Vagina (tissue), 2 donors: ENCODE measurements at places on chromosomes 5 and 9.

- no peak for DNase-seq
These were observed 193.9 kb upstream of the MRPS30 start for GRCh38 chr5:44614845-44615244.

DNA sequence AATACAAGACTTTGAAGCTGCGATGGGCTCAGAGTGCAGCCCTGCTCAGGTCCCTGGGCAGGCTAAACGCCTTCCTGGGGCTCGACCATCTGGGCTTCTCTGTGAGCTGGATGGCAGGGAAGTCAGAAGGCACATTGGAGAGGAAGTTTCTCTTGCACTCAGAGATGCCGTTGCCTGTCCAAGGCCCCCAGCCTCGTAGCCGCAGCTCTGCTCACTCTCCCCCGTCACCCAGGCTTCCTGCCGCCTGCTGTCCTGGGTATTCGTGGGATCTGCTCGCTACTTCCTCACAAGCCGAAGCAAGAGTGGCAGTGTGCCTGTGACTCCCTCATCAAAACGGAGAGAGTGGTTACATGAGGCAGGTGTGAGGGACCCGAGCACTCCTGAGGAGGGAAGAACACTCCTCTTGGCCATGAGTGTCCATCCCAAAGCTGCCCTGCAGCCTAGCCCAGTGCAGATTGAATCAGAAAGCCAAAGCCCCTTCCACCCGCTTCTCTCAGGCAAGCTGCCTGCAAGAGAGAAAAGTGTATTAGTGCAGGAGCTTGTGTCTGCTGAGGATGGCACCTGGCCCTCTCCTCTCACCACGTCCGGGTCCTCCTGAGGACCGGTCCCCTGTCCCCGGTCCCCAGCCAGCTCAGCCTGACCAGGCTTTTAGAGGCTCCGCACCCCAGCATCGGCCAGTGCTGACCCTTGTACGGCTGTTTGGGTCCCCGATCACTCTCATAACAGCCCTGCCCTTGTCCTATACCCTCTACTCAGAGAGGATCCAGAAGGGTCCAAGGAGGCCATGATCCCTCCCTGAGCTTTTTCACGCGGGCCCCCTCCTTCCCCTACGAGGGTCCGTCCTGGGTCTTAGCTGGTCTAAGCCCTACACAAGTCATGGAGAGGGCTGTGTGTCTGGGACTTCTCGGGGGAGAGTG, 7.3 kb downstream of the FCN2 start:
- DNase-seq = no peak

DNA sequence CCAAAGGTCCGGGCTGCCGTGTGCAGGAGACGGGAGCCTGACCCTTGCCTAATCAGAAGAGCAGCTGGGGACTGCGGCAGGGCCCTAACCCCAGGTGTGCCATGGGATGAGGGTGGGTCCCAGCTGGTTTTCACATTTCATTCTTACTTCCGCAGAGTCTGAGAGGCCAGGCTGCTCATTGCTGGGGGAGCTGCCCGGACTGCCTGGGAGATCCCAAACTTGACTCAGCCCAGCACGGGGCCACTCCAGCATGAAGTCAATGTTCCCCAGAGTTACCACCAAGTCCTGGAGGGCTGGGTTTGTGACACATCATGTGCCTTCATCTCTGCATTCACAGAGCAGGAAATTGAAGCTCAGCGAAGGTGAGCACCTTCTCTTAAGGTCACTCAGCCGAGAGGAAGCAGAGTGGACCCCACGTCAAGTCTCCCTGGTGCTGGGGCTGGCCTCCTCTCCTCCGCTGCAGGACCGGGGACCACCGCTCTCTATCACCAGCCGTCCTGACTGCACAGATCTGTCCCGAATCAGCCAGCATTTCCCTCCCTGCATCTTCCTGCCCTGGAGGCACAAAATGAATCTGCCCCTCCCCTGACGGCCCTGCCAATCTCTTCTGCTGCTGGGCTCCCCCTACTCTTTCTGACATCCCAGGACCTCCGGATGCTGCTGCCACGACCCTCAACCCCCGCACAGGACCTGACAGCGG, 54.6 kb upstream of the PHYKPL start:
- no peak for DNase-seq

DNA sequence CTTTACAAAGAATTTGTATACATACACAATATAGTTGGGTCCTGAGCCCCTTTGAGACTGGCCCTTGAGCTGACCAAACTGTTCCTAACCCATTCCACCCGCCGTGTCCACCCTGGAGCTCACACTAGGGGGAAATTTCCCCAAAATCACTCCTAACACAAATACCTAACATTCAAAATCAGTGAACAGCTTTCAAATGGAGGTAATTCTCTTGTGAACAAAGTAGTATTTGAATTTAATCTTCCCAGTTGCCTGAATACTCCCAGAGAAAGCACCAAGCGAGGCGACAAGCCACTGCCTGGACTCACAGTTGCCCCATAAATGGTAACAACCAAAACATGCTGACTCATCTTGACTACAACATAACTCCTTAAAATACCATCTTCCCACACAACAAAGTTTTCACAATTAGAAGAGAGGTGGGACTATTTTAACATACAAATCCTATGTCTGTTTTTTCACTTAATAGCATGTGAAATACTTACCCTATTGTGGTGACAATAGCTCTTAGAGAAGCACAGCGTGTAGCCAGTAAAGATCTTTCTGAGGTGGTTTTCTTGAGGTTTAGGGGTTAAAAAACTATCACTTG, 31.7 kb upstream of the SCAMP1 start:
- no peak for DNase-seq

DNA sequence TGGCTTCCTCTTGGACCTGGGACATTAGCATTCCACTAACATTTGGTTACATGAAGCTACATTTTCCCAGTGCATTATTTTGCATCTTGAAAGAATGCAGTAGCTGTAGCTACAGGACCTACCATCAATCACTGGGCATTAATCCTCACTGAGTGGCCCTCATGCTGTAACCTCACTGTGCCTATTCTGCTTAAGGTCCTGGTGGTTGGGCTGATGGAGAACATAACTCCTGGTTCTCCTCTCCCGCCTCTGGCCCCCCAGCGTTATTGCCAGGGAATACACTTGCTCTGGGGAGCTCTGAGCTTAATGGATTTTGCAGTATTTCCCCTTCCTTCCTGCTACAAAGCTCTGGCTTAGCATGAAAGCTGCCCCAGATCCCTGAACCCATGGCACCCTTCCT, 111.5 kb upstream of the EQTN start:
- DNase-seq = no peak

DNA sequence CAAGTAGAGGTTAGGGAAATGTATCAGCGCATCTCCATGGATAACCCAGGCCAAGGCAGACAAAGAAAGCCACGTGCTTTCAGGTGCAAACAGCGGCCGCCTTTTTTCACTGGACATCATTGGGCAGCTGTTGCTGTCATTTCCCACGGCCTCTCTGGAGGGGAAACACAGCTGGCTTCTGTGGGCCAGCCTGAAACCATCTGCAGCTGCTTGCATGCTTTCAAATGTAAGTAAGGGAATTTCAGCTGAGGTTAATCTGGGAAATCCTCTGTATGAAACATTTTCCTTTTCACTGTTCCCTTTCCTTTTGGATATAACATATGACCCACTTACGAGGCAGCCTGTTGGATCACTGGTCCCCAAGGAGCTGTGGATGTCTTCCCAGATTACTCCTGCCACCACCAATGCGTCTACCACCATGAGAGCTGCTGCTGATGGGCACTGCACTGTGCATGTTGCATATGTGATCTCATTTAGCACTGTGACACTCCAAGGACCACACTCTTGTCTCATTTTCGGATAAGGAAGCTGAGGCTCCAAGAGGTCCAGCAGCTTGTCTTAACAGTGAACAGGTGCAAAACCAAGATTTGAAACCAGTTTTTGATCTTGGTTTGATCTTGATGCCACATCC, 106.3 kb downstream of the C9orf152 start:
- no peak for DNase-seq

DNA sequence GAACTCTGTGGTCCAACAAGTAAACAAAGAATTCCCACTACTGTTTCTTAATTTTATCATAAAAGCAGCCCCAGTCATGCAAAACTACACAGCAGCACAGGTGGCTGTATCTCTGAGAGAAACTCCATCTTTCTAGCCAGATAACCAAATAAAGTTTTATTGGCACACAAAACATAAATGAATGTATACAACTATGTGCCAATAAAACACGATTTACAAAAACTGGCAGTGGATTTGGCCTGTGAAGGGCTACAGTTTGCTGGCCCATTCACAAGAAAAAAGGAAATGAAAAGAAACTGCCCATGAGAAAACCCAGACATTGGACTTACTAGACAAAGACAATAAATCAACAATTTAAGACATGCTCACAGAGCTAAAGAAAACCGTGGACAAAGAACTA, 10.6 kb downstream of the FBXL17 start:
- no peak for DNase-seq

- DNase-seq = no peak
These were observed 100.4 kb downstream of the FAM114A2 start for GRCh38 chr5:153938191-153938842.

DNA sequence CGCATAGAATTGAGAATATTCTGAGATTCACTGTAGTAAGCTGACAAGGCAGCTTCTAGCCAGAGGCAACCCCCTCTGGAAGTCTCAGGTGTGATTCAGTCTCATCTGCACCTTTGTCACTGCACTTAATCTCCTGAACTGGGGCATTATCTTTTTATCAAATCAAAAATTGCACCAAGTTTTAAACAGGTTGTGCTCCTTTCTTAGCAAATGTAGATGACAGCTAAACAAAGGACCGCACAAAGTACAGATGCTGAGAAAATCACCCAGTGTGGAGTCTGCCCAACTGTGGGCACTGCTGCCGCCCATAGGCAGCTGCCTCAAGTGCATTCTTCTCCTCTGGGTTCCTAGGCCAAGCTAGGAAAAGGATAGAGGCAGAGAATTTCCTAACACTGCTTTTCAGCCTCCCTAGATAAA, 51.1 kb downstream of the STARD4 start:
- no peak for DNase-seq

DNA sequence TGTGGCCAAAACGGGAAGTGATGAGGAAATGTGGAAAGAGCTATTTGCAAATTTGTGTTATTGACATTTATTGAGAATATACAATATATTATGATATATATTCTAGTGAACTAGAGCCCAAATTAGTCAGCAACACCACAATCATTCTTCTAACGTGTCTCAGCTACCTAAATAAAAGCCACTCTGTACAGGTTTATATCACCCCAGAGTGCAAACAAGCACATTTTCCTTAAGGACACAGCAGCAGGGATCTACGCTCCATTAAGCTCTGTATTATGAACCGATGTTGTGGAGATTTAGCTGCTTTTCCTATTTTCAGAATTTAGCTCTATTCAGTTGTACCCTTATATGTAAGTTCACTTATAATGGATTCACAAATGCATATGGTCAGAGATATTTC, 77.9 kb downstream of the CDH18 start:
- no peak for DNase-seq

GRCh38 chr5:179289756-179290385, 55.4 kb downstream of the ADAMTS2 start:
- no peak for DNase-seq

DNA sequence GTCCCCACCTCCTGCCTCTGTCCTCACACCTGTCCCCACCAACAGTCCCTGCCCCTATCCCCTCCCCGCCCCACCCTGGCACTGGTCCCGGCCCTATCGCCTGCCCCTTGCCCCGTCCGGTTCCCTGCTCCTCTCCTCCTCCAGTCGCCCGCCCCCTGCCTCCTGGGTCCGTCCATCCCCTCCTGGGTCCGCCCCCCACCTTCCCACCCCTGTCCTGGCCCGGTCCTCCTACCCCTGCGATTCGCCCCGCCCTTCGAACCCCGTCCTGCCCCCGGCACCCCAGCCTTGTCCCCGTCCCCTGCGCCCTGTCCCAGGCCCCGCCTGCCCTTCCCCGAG, 372 bp downstream of the EDF1 start:
- no peak for DNase-seq

DNA sequence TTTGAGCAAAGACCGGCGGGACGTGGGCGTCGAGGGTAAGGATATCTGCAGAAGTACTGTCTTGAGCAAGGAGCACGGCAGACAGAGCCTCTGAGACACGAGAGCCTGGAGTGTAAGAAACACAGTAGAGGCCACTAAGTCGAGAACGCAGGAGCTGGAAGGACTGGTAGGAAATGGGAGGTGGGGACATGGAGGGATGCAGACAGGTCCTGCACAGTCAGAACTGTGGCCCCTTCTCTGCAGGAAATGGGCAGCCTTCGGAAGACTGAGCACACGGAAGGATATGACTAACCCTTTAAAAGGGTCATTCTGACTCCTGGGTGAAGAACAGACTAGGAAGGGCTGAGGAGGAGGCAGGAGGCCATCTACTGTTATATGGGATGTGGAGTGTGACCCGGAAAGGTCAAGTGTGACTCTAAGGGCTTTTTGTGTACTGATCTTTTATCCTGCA, 1.4 kb upstream of the CAMSAP1 start:
- no peak for DNase-seq

GRCh38 chr9:131046581-131047202, 37.7 kb downstream of the LAMC3 start:
- no peak for DNase-seq

DNA sequence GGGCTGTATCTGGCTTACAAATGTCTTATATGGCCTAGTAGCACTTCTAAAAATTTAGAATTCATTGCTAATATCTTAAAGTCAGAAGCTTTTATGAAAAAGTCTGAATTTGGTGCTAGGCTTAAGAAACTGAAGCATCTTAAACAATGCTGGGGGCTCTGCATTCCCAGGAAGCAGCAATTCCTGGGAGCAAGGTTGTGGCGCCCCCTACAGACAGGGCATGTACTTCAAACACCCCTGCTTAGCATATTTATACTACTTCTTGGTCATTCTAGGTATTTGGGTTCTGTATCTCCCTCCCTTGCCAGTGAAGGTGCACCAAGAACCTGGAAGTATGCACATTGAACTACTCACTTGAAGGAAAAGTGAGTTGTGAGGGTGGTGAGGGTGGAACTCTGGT, 64.6 kb upstream of the GRIA1 start:
- no peak for DNase-seq

DNA sequence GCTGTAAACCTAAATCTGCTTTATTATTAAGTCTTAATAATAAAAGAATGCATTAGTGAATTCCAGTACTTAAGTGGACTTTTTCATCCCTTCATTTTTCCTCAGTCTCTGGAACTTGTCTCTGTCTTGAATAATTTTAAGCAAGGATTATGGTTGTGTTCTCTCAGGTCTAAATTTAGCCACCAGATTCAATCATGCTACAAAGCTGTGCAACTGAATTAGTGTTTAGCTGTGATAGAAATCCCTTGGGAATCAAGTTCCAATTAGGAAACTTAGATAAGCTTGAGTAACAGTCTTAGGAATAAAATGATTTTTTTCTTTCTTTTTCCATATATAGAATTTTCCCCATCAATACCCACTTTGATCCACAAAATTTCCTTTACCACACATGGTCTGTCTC, 104.3 kb downstream of the PLPPR1 start:
- DNase-seq = no peak
